ENCODE measurements at places on chromosomes 2 and 18. TPM values are rescaled to one million over a fixed set of nuclear protein-coding genes. Genes with fewer than 3 reads are reported as not detected.

Gene NOSTRIN
- polyA plus RNA-seq: 30.9 TPM

Gene REEP1
- polyA plus RNA-seq: 3.1 TPM

Gene CAPN14
- polyA plus RNA-seq: 0.03 TPM

Gene GAL3ST2
- polyA plus RNA-seq: 0.83 TPM

Gene CCL20
- polyA plus RNA-seq: 0.43 TPM

Gene DNAH7
- polyA plus RNA-seq: 8.4 TPM

Gene SANBR
- polyA plus RNA-seq: 25.2 TPM

Gene PLEKHA3
- polyA plus RNA-seq: 31.4 TPM

Gene UGT1A8
- polyA plus RNA-seq: not detected

Gene FOXD4L1
- 0.22 TPM for polyA plus RNA-seq

Gene MAP4K4
- 77.9 TPM for polyA plus RNA-seq
